Activated T-helper 1 cell treated with Interleukin-2 at 50 U/mL for 16 hours (primary cell): ENCODE measurements at places on chromosomes 13 and 19.

DNA sequence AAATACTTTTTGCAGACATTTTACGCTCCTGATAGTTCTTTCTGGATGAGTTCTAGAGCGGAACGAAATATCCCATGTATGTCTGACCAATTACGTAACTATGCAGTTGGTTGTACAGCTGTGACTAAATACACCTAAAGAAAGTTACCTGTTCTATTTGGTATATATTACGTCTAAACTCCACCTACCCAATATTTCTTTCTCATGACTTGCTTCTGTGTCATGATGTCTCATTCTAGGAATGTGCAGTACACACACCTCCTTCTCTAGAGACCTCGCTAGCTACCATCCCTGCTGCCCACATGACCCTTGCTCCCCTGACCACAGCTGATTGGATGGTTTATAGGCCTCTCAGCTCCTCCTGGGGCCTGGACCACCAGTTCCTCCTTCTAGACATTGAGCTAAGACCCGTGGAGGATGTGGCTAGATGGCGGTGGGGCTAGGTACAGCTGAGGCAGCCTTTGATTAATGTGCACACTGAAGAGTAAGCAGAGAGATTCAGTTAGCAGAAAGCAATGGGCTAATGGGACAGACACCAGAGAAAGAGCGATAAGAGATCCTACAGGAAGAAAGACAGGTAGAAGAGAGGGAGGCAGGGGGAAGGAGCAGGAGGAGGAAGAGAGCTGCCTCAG, 422.1 kb downstream of the COG6 start:
- DNase-seq: no peak

DNA sequence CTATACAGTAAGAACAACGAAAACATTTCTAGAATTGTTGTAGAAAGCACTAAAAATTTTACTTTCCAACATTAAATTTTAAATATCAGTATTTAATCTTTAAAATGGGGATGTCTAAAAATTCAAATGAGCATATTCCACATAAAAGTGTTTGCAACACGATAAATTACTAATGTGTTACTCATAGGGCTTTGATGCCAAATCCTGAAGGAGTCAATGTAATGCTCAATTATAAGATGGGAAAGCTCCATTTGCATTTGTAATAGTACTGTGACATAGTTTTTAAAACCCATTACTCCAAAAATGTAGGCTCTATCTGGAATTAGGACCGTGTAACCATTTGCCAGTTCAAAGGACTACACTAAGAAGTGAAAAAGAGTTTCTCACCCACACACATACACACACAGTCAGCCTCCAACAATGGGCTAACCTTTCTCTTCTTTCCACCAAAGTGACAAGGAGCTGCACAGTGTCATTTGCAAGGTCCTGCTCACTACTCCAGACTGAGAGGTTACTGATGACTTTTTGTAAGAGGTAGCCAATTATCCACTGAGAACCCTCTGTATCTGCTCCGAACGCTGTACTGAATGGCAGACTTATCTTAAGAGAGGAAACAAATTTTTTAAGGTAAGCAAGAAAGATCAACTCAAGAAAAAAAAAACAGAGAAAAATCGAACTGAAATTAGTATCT, 26.1 kb upstream of the EEF1AKMT1 start:
- DNase-seq: no peak

- no peak for DNase-seq
Observed at GRCh38 chr13:94596575-94596971, 621 bp upstream of the TGDS start.

DNA sequence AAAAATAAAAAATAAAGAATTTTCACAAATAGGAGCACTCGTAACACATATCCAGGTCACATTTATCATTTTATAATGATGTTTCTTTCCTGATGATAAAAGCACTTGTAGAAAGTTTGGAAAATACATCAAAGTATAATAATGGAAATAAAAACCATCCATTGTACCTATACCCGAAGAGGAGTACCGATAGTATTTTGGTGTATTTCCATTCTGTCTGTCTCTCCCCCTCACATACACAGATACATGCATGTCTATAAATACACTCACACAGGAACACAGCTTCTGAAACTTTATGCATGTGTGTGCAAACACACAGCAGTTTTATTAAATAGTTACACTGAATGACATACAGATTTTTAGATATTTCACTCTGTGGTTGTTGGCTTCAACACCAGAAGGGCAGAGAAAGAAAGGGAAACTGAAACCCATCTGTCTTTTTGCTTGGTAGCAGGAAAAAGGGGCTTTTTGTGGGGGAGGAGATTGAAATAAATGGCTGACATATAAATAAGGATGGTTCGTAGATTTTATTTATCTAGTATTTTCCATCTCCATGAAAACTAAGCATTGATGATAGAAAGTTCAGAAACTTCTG, 114.8 kb downstream of the LRCH1 start:
- no peak for DNase-seq
